Esophagus squamous epithelium (tissue), 5 donors: ENCODE measurements at places on chromosomes 7 and 10.

GRCh38 chr10:71351628-71352319, 32.7 kb downstream of the SLC29A3 start:
- no peak for DNase-seq

GRCh38 chr10:130758529-130758928, 553.0 kb downstream of the TCERG1L start:
- no peak for DNase-seq

- DNase-seq, result no peak
These were observed 331.4 kb downstream of the ELMO1 start for GRCh38 chr7:37117292-37117691.

DNA sequence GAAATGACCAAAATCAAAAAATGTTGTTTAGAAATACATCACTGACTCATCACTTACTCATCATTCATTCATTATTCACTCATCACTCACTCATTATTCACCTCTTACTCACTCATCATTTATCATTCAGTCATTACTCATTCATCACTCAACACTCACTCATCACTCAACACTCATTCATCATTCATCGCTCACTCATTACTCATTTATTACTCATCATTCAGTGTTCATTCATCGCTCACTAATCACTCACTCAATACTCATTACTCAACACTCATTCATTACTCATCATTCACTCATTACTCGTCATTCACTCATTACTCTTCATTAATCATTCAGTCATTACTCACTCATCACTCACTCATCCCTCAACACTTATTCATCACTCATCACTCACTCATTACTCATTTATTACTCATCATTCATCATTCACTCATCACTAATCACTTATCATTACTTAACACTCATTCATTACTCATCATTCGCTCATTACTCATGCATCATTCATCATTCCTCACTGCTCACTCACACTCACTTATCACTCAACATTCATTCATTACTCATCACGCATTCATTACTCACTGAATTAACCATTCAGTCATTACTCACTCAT, 238.5 kb downstream of the ADARB2 start:
- DNase-seq, result no peak

DNA sequence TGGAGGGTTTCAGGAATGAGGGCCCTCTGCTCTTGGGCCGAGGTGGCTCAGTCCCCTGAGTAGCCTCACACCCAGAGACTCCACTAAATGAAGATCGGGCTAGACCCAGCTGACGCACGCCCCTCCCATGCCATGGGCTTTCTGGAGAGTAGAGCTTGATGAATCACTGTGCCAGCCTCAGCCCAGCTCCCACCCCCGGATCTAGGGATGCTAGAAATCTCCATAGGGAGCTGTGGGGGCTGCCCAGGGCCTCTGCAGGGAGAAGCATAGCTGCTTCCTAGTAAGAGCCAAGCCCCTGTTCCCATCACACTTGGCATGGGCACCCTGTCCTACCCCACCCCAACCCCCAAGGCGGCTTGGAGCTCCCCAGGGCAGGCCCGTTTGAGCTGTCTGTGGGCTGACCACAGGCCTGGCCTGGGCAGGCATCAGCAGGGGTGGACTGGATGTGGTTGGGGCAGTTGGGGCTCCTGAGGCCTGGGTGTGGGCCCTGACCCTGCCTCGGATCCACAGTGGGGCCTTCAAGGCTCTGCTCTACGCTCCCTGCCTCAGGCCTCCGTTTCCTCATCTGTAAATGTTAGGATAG, 121.2 kb downstream of the ZMIZ1 start:
- DNase-seq, result no peak

DNA sequence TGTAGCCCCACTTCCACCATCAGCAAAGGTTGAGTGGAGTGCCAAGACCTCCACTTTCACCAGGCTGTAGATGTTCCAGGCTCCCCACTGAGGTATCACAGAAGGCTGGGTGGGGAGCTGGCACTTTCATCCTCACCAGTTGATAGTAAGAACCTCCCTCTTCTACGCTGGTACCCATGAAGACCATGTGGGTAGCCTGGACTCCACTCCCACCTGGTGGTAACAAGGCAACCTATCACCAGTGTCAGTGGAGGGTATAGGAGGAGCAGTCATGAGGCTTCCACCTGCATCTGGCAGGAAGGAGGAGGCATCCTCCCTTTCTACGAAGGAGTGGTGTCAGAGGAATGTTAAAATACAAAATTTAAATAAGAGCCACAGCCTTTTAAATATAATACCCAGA, 4.4 kb downstream of the SMIM30 start:
- no peak for DNase-seq

- DNase-seq, result no peak
These were observed 61.4 kb upstream of the CTBP2 start for GRCh38 chr10:125221716-125222115.

GRCh38 chr7:117673367-117673766, 193.5 kb downstream of the CFTR start:
- DNase-seq, result no peak

GRCh38 chr7:12581897-12582296, 11.4 kb downstream of the SCIN start:
- DNase-seq, result no peak

- no peak for DNase-seq
These were observed 209.9 kb downstream of the CHCHD3 start for GRCh38 chr7:132872034-132872433.

- DNase-seq, result no peak
These were observed 752 bp downstream of the KLF14 start for GRCh38 chr7:130732980-130733930.

DNA sequence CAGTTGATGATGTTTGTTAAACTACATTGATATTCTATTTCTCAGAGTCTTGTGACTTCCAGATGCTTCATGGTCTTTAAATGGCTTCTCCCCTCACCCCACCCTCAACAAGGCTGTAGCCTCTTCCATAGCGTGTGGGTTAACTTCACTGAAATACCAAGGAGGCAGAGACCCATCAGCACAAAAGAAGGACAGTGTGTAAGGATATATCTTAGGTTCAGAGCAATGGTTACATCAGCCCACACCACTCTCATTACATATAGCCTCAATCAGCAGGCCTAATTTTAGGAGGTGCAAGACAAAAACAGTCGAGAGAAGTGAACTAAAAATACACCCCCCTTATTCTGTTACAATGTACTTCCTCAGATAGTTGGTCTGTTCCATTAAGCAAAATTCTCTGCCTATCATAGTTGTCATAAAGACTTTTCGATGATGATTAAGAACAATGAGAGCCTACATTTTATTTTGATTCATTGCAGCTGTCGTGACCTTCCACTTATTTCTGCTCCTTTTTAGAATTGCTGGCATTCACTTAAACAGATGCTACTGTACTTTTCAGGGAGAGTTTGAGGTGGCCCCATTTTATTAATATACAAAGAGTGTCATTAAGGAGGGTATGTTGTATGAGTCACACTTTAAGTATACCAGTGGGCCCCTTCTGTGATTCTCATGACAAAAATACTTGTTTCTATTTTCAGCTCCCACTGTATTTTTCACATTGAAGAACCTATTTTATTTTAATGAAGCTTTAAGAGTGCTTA, 52.1 kb downstream of the WIPF3 start:
- no peak for DNase-seq

DNA sequence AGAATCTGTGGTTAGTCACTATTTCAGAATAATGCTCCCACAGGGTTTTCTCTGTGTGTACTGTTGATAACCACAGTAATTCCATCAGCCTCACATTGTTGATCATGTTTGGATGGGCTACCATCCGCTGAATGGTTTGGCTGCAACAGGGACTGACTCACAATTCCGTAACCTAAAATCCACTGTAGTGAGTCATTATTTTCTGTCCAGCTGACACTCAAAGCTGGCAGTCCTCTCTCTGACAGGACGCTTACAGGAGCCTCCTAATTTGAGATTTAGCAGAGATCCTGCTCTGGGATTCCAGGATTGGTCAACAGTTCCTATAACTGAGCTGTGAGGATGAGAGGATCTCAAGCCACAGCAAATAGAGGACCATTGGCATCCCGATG, 32.7 kb downstream of the VWA2 start:
- DNase-seq, result no peak

DNA sequence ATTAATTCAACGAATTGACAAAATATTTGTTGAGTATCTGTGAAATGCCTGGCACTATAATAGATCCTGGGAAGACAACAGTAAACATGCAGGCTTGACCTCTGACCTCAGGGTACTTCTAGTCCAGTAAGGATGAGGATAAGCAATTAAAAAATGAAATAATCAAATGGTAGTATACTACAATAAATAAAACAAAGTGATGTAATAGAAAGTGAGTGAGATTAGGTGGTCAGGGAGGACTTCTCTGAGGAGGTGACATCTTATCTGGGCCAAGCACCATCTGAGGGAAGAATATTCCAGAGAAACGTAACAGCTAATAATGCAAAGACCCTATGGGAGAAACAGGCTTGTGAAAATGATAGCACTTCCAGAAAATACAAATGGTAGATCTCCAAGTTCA, 50.1 kb upstream of the RHOBTB1 start:
- no peak for DNase-seq

GRCh38 chr10:69242852-69243212, 22.7 kb downstream of the HKDC1 start:
- no peak for DNase-seq

DNA sequence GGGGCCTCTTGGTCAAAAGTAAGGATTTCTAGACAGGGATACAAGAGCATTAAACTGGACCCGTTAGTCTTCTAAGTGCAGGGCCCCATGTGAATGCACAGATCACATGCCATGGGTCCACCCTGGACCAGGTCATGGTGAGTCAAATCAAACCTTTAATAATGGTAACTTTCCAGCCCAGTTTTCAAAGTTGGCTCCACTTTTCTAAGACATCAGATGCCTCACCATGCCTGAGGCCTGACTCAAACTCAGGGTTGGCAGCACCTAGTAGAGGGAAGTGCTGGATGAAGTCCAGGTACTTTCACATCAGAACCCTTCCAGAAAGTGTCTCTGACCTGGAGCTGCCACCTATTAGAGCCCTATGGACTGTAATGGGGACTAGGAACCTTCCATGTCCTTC, 9.7 kb upstream of the SMIM30 start:
- DNase-seq, result no peak

DNA sequence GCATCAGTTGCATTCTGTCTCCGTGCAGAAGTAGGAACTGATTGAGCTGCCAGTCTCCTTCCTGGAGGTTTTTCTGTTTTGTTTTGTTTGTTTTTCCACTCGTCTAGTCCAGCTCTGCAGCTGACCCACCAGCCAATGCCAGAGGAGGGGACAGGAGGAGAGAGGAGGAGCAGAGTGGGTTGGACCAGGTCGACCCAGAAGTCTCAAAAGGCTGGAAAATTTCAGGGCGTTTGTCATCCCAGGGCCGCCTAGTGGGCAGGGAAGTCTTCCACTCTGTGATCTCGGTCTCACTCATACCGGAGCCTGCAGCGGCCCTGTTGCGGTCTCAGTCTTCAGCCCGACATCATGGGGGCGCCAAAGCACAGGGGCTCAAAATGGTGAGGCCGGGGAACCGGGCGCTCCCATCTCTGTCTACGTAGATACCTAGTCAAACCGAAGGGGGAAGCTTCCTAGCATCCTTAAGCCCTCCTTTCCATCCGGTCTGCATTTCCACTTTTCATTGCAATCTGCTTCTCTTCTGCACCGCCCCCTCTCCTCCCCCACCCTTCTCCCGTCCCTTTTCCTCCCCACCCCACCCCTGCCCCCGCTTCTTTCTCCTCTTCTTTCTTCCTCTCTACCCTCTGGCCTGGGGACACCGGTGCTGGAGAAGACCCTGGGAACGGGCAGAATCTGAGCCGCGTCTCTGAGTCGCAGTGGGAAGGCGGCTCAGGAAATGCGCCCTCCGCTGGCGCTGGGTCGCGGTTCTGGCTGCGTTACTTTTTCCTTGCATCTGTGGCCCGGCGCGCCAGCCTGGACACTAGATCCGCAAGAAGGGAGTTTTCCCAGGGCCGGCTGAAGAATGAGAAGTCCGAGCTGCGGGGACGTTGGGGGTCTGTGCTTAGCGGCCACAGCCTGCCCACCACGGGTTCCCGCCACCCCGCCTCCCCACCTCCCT, 16.2 kb upstream of the PAX2 start:
- no peak for DNase-seq

GRCh38 chr10:77530011-77530410, 107.6 kb downstream of the KCNMA1 start:
- DNase-seq, result no peak

GRCh38 chr7:37109016-37109683, 339.5 kb downstream of the ELMO1 start:
- DNase-seq, result no peak

GRCh38 chr7:4244635-4245034, 437.5 kb upstream of the FOXK1 start:
- DNase-seq, result no peak

DNA sequence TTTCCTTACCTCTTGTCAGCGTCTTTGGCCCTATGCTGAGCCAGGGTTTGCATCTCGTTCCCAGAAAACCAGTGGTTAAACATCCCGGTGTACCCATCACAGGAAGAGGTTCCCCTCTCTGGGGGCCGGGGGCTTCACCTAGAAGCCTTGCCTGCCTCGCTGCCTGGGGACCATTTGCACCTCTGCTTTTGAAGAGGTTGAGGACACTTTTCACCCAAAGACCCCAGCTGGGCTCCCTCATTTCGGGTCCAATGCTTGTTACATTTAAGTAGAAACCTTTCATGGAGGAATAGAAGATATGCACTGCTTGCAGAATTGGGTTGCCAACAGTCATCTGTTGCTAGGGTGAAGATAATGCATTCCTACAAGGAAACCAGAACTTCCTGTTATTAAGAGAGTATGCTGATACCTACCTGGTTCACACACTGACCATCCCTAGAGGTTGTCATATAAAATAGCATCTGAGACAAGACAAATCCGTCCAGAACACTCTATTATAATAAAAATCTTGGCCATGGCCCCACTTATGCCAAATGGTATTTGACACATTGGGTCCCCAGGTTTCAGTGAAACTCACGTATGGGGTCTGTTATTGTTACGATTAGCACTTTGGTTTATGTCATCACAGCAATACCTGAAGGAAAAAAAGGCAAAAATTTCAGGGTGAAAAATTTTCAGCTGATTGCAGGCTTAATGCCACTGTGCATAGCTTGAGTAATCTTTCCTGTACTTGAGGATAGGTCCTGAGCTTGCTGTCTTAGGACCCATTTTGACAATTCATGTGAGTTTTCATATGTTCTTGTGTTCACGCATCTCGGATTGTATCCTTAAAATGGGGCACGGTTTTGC, 917 bp downstream of the ZNF365 start:
- DNase-seq, result no peak

DNA sequence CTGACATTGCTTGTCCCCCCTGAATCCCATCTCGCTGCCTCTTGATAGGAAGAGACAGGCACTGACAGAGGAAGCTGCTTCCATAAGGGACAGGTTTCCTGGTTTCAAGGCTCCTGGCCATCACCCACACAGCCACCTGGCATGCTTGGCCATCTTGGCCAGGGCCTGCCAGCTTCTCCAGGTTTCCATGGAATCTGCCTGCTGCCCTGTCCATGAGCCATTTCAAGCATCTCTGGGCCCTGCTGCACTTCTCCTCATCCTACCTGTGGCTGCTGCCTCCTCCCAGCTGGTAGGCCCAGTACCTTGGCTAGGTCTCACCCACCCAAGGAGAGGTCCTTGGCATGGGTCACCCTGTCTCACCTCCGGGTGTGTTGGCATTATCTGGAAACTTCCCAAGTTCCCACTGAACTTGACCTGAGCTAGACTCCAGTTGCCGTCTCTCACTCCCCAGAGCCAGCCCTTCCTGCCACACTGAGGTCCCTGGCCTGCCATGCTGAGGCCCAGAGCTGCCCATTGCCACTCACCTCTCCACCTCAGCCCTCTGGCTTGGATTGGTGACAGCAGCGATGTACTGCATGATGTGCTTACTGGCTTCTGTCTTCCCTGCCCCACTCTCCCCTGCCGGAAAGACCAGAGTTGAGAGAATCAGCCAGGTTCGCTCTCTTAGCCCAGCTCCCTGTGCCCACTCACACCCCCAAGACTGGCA, 2.6 kb downstream of the MYO1G start:
- DNase-seq, result no peak
